ENCODE measurements at places on chromosomes 6 and 20.

GRCh38 chr20:15061955-15062354 lies 724.5 kb upstream of the FLRT3 start:
- no peaks in the 10 kb centered on the region for H3K4me1 ChIP-seq
- no peak overlapping the region for H3K4me3 ChIP-seq
- H3K27me3 ChIP-seq: no peaks in the 10 kb centered on the region
- no peak overlapping the region for H3K27ac ChIP-seq
- no peaks in the 10 kb centered on the region for H3K36me3 ChIP-seq

DNA sequence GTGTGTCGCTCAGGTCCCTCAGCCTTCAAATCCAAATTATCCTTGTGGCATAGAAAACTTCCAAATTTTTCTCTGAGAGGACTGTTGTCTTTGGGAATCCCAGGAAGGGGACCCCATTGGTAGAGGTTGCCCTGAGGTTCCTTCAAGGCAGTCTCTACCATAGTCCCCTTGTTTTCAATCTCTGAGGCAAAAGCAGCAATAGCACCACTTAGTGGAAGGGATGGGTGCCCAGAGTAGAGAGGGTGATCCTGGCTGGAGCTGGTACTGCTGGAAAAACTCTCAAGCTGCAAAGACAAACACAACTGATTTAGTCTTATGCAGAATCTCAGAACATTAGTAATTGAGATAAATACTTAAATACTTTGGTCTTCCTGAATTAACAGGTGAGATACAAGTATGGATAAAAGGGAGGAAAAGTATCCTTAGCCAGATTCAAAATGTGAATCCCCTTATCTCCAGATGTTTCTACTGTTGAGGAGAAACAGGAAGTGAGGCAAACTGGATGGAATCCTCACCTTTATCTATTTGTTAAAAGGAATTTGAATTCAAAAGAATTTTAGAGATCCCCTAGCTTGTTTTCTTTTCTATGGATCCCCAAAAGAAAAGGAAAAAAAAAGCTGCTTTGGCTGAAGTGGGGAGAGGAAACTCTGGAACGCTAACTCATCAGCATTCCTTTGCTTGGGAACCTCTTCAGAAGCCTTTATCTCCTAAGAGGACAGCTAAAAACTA lies 13.4 kb downstream of the ZNF318 start:
- DNase-seq: no peak
- peaks cover 56% of the 10 kb centered on the region for H3K36me3 ChIP-seq
- no peaks in the 10 kb centered on the region for H3K4me1 ChIP-seq
- no peak overlapping the region for H3K27ac ChIP-seq
- H3K27me3 ChIP-seq: no peaks in the 10 kb centered on the region

DNA sequence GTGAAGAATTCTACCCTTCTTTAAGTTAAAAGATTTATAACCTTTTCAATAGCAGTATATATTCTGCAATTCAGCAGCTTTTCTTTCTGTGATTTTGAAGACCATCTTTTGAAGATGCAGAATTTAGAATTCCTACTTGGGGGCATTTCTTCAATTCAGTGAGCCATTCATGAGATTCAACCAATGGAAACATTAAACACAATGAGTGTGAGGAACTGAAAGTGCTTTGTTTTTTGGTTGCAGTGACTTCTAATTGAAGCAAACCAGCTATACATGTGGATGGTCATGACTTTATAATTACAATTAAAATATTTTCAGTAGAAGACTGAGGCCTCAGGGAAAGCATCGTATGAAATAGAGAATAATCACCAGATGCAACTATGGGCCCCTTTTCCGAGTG lies 108.3 kb downstream of the CARMIL1 start:
- H3K4me1 ChIP-seq: peaks cover 38% of the 10 kb centered on the region
- no peak overlapping the region for H3K4me3 ChIP-seq
- no peaks in the 10 kb centered on the region for H3K27me3 ChIP-seq
- DNase-seq: no peak

GRCh38 chr20:20680991-20681508 lies 31.4 kb downstream of the RALGAPA2 start:
- no peaks in the 10 kb centered on the region for H3K36me3 ChIP-seq
- H3K27me3 ChIP-seq: no peaks in the 10 kb centered on the region
- no peak overlapping the region for H3K27ac ChIP-seq
- DNase-seq: no peak
- H3K4me1 ChIP-seq: no peaks in the 10 kb centered on the region
- H3K4me3 ChIP-seq: no peak overlapping the region

DNA sequence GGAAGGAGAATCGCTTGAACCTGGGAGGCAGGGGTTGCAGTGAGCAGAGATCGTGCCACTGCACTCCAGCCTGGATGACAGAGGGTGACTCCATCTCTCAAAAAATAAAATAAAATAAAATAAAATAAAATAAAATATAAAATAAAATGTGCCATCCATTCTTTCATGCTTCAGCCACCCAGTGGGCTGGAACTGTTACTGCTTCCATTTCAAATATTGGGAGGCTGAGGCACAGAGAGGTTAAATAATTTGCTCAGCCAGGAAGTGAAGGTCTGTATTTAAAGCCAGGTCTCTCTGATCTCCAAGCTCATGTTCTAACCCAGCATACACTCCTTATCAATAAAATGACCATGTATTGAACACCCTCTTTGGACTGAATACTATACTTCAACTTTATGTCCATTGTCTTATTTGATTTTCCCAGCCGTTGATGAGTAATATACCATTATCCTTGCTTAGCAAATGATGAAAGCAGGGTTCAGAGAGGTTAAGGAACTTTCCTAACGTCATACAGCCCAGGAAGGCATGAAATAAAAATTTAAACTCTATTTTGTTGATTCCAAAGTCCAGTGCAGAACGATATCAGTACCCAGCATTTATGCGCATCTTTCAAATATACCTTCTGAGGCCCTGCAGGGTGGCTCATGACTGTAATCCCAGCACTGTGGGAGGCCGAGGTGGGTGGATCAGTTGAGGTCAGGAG lies 25.8 kb upstream of the SLC9A8 start:
- H3K4me3 ChIP-seq: no peak overlapping the region
- no peak for DNase-seq
- H3K27ac ChIP-seq: no peak overlapping the region
- H3K27me3 ChIP-seq: no peaks in the 10 kb centered on the region
- no peaks in the 10 kb centered on the region for H3K4me1 ChIP-seq

DNA sequence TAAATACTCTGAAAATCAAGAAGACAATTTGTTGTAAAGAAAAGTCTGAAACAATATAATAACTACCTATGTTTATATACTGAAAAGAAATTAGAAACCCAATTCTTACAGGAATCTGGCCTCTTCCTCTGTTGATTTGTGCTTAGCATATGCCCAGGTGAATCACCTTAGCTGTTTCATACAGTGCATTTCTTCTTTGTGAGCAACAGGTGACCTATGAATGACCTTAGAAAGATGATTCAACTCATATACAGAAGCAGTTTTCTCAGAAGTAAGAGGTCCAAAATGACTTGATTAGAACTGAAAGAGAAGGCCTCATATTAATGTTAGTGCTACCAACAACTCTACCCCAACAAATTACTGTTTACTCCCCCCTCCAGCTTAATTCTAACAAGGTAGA lies 419.5 kb upstream of the ID4 start:
- H3K36me3 ChIP-seq: no peaks in the 10 kb centered on the region
- no peak overlapping the region for H3K4me3 ChIP-seq
- no peaks in the 10 kb centered on the region for H3K27me3 ChIP-seq

- H3K27me3 ChIP-seq: no peaks in the 10 kb centered on the region
- H3K36me3 ChIP-seq: no peaks in the 10 kb centered on the region
- H3K27ac ChIP-seq: no peak overlapping the region
- no peaks in the 10 kb centered on the region for H3K4me1 ChIP-seq
Observed at GRCh38 chr6:106823732-106824351, 150.7 kb downstream of the CD24 start.

DNA sequence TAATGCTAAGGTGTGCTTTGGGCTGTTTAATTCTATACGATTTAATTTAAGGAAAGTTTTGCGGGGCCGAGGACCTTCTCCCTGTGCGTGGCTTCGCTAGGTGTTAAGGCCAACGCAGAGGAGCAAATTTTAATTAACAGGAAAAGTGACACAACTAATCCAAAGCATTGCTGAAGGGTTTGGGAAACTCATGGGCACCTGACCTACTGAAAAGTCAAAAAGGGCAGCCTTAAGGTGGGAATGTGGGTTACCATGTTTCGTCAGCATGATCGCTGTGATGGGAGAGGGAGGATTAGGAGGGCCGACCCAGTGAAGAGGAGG lies 415 bp upstream of the CUL9 start:
- peak overlapping the region; percentile 77 for H3K4me3 ChIP-seq
- no peak for DNase-seq
- H3K27me3 ChIP-seq: no peaks in the 10 kb centered on the region
- H3K4me1 ChIP-seq: no peaks in the 10 kb centered on the region

- no peaks in the 10 kb centered on the region for H3K27me3 ChIP-seq
- no peaks in the 10 kb centered on the region for H3K4me1 ChIP-seq
- H3K36me3 ChIP-seq: no peaks in the 10 kb centered on the region
- DNase-seq: no peak
- H3K4me3 ChIP-seq: no peak overlapping the region
- H3K27ac ChIP-seq: no peak overlapping the region
Observed at GRCh38 chr20:2379511-2380229, 1.0 kb upstream of the TGM6 start.

DNA sequence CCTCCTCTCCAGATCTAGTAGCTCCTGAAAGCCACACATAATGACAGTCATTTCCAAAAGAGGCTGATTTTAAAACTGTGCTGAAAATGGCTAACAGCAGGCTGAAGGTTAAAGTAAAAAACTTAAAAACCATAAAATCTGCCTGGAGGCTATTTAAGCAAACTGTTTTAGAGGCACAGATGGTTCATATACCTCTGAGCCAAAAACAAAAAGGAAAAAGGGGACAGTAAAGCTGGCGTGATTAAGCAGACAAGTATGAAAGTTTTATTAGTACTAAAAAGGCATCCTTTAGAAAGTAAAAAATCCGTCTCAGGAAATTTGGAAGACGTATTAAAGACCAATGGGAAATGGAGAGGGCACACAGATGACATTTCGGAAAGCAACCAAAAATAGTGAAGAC lies 55.8 kb downstream of the SOBP start:
- H3K4me3 ChIP-seq: no peak overlapping the region
- no peaks in the 10 kb centered on the region for H3K4me1 ChIP-seq
- H3K27me3 ChIP-seq: no peaks in the 10 kb centered on the region
- no peaks in the 10 kb centered on the region for H3K36me3 ChIP-seq

- H3K27me3 ChIP-seq: no peaks in the 10 kb centered on the region
- no peak overlapping the region for H3K4me3 ChIP-seq
- H3K36me3 ChIP-seq: no peaks in the 10 kb centered on the region
- H3K27ac ChIP-seq: no peak overlapping the region
Observed at GRCh38 chr6:123687864-123688263, 51.1 kb upstream of the TRDN start.

DNA sequence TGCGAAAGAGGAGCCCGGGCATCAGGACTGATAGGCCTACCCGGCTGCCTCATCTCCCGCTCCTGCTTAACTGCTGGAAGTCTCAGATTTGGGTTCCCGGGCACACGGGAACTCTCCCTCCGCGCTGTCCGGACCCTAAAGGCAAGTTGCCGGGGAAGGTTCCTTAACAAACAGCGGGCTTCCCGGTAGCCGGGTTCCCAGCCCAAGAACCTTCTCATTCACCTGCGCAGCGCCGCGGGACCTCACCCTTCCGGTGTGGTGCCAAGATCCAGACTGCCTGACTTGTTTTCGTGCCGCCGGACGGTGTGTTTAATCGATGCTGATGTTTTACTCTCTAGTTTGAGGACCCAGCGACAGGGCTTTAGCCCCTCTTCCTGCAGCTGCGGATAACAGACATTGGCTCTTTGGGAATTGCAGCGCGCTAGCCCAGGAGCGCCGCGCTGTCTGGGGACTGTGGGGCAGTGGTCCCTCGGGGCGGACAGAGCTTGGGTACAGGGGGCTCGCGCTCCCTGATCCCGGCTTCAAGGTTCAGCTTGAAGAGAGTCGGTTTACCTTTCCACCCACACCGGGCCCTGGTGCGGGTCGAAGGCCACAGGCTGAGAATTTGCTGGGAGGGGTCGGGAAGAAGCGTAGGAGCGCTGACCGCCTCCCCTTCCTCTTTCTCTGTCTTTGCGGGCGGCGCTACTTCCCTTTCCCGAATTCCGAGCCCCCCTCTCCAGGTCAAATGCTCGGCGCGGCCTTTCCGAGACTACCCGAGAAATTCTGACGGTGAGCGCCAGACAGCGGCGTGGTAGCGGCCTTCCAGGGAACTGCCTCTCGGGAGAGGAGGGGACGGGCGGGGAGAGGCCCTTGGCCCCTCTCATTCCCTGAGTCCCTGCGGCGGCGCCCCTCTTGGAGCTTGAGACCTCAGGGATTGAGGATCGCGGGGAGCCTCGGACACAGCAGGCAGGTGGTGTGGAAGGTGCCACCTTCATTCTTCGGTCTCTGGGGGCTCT lies 17.2 kb downstream of the ABT1 start:
- H3K27me3 ChIP-seq: peaks cover 8% of the 10 kb centered on the region
- H3K4me1 ChIP-seq: peaks cover 4% of the 10 kb centered on the region
- H3K4me3 ChIP-seq: no peak overlapping the region

GRCh38 chr20:47316776-47317126 lies 39.7 kb downstream of the ZMYND8 start:
- H3K27me3 ChIP-seq: no peaks in the 10 kb centered on the region

DNA sequence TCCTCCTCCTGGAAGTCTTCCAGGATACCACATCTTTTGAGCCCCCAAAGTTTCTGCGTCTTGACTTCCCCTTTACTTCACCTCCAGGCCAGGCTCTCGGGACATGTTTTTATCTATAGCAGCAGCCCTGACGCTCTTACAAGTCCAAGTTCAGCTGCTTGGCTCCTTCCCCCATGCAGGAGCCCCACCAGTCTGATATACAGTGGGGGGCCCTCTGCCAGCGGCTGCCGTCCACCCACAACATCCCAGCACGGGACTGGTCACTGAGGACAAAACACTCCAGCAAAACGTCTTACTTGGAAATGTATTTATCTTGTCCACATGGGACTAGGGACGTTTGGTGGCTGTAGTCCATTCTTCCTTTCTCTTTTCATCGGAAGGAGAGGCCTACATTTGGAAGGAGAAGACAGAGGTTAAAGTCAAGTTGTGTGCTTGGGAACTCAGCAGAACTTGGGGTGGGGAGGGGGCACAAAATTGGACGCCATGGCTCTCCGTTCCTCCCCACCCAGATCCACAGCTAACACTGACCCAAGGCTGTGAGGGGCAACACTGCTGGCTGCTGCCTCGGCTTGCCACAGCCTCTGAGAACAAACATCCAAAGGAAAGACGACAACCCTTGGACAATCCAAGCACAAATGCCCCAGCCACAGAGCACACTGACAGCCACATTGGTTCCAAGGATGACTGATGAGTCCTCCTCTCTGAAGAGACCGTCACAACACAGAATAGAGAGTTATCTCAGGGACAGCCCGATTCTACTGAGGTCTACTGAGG lies 79.2 kb downstream of the PRND start:
- H3K36me3 ChIP-seq: peaks cover 12% of the 10 kb centered on the region
- H3K4me3 ChIP-seq: no peak overlapping the region
- DNase-seq: no peak
- no peaks in the 10 kb centered on the region for H3K27me3 ChIP-seq

- H3K27ac ChIP-seq: no peak overlapping the region
- no peaks in the 10 kb centered on the region for H3K4me1 ChIP-seq
- no peaks in the 10 kb centered on the region for H3K36me3 ChIP-seq
- H3K27me3 ChIP-seq: no peaks in the 10 kb centered on the region
- no peak overlapping the region for H3K4me3 ChIP-seq
Observed at GRCh38 chr20:45497971-45498494, 17.4 kb downstream of the SPINT3 start.

All from ascending aorta (tissue), 2 donors.